ENCODE measurements at places on chromosomes 16 and 17. TPM values are rescaled to one million over a fixed set of nuclear protein-coding genes. Genes with fewer than 3 reads are reported as not detected.

The PLD6 gene
- total RNA-seq, result 8.6 TPM

DNA sequence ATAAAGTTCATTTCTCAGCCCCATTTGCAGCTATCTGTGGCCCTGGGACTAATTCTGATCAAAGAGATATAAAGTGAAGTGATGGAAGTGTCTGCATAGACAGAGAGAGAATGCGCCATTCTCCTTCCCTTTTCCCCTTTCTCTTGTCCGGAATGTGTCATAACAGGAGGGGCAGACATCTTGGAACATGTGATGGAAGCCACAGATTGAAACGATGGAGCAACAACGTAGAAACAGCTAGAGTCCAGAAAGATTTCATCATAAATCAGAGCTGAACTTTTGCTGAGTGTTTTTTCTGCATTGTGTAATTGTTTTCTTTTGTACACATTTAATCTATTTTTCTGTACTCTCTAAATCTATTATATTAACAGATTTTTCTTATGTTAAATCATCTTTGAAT lies 11.3 kb downstream of the ASGR1 start:
- no peak for DNase-seq

The TGFB1I1 gene
- 1.2 TPM for total RNA-seq

GRCh38 chr17:39365242-39365641 lies 36.2 kb downstream of the FBXL20 start:
- DNase-seq, result no peak

All from frontal cortex (tissue), 4 donors.